ENCODE measurements at places on chromosomes 12 and 14.

- no peak for DNase-seq
Observed at GRCh38 chr12:51687614-51688013, 96.6 kb downstream of the SCN8A start.

GRCh38 chr12:56014205-56014604 is 6.6 kb upstream of the IKZF4 start:
- DNase-seq = no peak

DNA sequence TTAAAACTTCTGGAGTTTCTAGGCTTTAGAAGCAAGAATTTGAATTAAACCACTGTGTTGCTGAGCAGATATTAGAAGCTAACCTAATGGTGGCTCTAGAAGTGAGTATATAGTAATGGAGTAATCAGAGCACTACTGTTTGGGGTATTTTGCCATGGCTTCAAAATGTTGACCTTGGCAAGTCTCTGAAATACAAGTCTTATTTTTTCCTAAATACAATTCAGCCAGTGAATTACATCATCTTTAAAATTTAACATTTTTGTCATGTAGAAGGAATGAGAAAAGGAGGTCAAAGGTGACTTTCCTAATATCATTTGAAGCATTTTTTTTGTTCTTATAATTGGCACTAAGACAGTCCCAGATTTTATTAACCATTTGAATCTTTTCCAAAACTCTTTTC is 25.2 kb downstream of the PMCH start:
- no peak for DNase-seq

- peak; percentile 75 for DNase-seq
Observed at GRCh38 chr12:123271001-123271668, 521 bp downstream of the CDK2AP1 start.

- no peak for DNase-seq
Observed at GRCh38 chr14:85281921-85282320, 248.0 kb upstream of the FLRT2 start.

GRCh38 chr12:112973818-112974231 is 4.5 kb upstream of the OAS2 start:
- DNase-seq = no peak

- DNase-seq = no peak
Observed at GRCh38 chr14:89933002-89933401, 21.5 kb downstream of the EFCAB11 start.

DNA sequence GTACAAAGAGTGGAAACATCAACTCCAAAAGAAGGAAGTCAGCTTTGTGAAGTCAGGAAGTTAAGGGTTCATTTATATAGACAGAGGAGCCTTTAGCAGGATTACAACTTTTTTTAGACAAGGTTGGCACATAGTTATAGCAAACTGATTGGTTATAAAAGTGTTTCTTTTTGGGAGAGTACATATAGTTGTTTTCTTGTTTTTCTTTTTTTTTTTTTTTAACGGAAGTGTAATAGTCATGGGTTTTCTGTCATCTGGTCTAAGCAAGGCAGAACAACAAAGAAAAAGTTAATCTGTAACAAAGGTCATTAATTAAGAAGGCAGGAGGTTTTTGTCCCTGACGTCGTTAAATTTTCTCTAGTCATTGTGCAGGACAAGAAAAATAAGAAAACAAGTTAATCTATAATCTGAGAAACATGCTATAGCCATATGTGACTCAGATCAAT is 13.0 kb upstream of the MFAP5 start:
- DNase-seq = no peak

DNA sequence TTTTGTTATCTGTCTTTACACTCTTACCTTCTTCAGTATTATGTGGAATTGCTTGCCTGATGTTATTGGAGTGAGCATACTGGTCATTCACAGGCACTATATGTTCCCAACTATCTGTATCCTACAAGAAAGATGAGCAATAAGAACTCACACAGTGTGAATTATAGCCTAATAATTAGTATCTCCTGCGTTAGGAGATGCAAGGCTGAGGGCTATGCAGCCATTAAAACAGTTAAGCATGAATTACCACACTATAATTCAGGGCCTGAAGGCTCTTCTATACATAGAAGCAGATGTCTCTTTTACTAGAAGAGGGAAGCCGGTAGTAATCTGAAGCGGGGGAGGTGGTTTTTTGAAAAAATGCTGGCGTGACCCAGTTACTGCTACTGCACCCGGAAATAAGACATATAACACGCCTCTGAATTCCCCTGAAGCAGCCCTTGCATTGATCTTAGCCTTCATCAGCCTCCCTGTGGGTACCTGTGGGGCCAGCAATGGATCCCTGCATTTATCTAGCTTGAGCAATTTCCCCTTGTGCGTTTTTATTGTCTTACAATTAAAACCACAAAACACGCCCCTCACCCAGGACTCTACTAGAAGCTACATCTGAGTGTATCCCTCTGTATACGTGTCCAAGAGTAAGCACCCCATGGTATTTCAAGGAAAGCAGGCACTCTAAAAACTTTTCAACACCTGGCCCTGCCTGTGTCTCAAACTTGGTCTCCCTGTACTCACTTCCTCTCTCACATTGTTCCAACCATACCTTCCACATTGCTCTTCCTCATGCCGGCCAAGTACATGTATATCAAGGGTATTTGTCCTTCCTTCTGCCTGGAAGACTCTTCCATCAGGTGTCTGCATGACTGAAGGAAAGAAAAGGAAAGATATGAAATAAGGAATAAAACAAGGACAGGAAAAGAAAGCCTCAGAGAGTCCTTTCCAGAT is 210.9 kb upstream of the ARID2 start:
- peak; percentile 78 for DNase-seq

- DNase-seq = no peak
Observed at GRCh38 chr14:96938946-96939345, 141.8 kb downstream of the VRK1 start.

- DNase-seq = no peak
Observed at GRCh38 chr14:89167705-89168104, 249.3 kb downstream of the FOXN3 start.

DNA sequence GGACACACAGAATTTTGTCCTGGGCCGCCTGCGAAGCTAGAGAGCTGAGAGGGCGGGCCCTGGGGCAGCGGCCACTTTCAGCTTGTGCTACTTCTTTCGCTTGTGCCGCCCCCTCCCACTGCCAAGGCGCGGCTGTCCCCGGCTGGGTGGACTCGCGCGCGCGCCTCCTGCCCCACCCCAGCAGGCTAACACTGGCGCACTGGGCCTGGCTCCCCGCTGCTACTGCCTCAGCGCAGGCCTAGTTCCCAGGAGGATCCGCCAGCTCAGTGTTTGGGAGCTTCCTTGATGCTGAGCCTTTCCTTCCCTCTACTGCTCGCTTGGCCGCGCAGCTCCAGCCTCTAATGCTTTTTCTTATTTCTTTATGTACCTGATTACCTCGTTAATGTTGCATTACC is 27.4 kb upstream of the METAP2 start:
- DNase-seq = no peak

DNA sequence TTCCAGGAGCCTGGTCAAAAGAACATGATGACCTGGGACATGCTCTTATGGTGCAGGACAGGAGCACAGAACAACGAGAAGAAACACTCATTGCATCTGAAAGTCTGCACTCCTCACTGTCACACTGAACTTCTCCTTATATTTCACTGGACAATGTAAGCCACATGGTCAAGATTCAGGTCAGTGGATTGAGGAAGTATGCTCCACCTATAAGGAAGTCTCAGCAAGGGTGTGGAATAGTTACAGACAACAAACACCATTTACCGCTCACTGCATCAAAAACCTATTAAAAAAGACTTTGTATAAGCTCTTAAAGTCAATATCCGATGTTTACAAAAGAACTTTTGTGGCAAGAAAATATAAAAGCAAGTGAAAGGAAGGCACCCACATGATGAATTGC is 153.1 kb upstream of the FOXG1 start:
- no peak for DNase-seq

DNA sequence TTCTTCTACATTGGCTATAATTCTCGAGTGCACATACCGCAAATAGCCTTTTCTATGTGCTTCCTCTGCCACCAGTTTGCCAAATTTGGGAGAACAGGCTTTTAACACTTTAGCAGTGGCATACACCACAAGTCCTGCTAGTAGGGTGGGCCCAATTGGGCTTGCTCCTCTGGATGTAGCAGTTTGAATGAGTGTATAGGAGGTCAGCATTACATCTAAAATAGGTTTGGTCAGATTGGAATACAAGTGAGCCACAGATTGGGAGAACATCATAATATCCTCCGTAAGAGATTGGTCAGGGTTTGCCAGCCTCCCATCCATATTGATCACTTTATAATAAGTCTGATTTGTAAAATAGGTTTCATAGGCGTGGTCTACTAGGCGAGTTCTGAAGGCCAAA is 902 bp downstream of the ABCD2 start:
- peak; percentile 26 for DNase-seq

DNA sequence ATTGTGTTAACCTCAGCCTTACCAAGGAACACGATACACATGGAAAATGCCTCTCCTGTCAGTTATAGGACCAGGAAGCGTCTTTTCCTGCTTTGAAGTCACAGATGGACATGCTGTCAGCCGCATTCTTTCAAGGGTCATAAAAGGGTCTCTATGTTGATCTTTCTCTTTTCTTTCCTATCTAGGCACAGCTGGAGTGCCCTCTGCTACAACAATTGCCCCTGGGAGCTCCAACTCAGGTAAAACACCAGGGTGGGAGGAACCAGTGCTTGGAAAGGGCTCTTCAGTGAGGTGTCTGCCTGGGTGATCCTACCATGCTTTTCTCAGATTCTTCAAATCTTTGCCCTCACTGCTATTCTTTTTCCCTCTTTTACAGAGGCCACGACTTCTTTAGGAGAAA is 157.4 kb upstream of the CNTN1 start:
- no peak for DNase-seq

GRCh38 chr14:90677484-90678050 is 138.7 kb downstream of the TTC7B start:
- DNase-seq = peak; percentile 5

DNA sequence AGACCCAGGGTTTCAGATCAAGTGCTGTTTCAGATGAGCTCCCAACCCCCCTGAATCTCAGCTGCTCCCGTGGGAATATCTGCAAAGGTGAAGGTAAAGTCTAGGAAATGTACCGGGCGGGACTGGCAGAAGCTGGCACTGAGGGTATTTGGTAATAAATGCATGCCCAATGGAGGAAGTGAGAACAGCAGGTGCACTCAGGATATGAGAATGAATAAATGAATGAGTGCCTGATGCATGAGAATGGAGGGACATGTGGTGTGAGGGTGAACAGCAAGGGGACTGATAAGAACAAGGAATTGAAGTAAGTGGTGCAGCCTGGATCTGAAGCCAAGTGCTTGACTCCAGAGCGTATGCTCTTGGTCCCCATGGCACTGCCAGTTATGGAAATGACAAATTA is 11.6 kb downstream of the RAPGEF3 start:
- DNase-seq = no peak

DNA sequence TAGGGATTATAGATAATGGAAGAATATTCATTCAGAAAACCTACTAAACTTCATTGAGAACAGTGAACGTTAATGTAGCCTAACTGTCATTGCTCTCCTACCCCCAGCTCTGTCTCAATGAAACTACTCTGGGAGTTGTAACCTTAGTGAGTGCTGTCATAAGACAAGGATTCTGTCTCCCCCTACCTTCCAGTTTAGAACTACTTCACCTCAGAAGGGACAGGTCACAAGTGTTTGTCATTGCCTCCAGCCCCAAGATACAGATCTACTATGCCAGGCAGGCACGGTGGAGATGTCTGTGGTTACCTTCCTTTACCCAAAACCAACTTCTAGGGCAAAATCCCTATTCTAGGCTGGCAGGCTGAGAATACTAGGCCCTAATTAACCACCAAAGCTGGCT is 833.1 kb upstream of the SEL1L start:
- no peak for DNase-seq

DNA sequence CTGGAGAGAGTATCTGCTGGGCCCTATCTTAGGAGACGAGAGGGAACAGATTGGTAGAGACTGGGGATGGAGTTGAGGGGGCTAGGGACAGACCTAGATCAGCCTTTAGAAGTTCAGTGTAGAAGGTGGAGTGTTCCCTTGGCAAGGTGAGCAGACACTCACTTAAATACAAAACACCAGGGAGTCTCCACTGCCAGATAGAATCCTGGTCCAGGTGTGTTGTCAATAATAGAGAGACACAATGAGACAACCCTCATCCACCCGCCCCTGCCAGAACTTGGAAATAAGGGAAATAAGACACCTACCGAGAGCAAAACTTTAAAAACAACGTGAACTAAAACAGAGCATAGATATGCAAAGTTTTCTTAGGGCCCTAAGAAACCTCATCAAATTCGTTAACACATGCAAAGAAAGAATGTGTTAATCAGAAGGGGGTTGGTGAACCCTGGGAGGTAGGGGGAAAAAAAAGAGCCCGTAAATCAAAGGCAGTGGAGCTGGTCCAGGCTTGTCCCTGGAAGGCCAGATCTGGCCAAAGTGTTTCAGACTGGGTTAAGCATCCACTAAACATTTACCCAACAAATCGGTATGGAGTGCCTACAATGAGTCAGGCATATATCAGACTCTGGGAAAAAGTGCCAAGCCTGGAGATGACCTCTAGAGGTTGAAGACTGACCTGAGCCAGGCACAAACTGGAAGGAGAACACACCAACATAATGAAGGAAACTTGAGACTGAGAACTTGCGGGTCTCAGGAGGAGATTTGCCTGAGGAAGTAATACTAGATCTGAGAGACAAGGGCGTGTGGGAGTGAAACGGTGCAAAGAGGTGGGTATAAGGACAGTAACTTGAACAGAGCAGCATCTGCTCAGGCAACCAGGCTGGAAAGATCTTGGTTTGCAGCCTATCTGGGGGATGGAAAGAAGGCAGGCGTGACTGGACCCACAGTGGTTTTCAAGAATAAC is 37.0 kb upstream of the OTX2 start:
- DNase-seq = no peak

GRCh38 chr12:124929649-124930419 is 15.4 kb upstream of the UBC start:
- DNase-seq = no peak

GRCh38 chr12:130827432-130827831 is 11.6 kb downstream of the STX2 start:
- no peak for DNase-seq

DNA sequence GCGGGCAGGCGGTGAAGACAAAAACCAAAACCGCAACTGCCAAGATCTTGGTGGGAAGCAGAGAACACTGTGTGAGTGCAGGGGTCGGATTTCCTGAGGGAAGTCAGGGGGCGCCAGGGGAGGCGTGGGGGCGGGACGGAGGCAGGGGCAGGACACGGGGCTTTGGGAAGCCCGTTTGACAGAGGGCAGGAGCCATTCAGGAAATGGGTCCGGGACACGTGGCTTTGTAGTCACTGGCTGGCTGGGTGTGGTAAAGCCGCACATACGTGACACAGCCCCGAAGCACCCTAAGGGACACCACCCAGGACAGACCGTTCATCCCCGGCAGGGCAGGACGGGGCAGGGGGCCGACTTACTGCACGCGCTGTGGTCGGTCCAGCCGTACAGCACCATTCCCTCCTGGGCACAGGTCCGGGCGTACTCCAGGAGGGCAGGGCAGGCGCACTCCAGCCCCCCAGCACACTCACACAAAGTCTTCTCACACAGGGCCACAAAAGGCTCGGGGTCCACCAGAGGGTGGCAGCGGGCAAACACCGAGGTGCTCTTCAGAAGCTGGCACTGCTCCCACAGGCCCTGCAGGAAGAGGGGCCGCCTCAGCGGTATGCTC is 49.4 kb downstream of the VWF start:
- DNase-seq = peak; percentile 14

- DNase-seq = no peak
Observed at GRCh38 chr12:128164533-128164932, 102.4 kb upstream of the TMEM132C start.
